SJSA1 (cell line): ENCODE measurements at places on chromosomes 5 and 9. TPM values are rescaled to one million over a fixed set of nuclear protein-coding genes. Genes with fewer than 3 reads are reported as not detected.

- H3K4me3 ChIP-seq, result no peak overlapping the region
- peak; percentile 14 for DNase-seq
- H3K36me3 ChIP-seq, result no peaks in the 10 kb centered on the region
- no peaks in the 10 kb centered on the region for H3K27me3 ChIP-seq
- no peaks in the 10 kb centered on the region; the same call in 1 of the 2 replicates for H3K4me1 ChIP-seq
These were observed 811.0 kb downstream of the NR2F1-AS1 start for GRCh38 chr5:92769978-92770377.

The PCDHB12 gene
- 1.8 and 6.2 TPM in 2 replicates for total RNA-seq

- peaks cover 15% of the 10 kb centered on the region for H3K4me1 ChIP-seq
- no peaks in the 10 kb centered on the region for H3K27me3 ChIP-seq
- no peak for DNase-seq
- no peak overlapping the region for H3K4me3 ChIP-seq
- H3K36me3 ChIP-seq, result no peaks in the 10 kb centered on the region
These were observed 296.6 kb upstream of the DAB2 start for GRCh38 chr5:39721394-39721793.

GRCh38 chr5:38650946-38651345 lies 94.5 kb upstream of the LIFR start:
- H3K36me3 ChIP-seq, result no peaks in the 10 kb centered on the region
- H3K27ac ChIP-seq, result peak overlapping the region; percentile 11
- DNase-seq, result no peak
- H3K27me3 ChIP-seq, result no peaks in the 10 kb centered on the region
- peak overlapping the region; percentile 5 for H3K4me3 ChIP-seq
- H3K4me1 ChIP-seq, result peaks cover 20% of the 10 kb centered on the region
